ENCODE measurements at places on chromosomes 2 and 18.

DNA sequence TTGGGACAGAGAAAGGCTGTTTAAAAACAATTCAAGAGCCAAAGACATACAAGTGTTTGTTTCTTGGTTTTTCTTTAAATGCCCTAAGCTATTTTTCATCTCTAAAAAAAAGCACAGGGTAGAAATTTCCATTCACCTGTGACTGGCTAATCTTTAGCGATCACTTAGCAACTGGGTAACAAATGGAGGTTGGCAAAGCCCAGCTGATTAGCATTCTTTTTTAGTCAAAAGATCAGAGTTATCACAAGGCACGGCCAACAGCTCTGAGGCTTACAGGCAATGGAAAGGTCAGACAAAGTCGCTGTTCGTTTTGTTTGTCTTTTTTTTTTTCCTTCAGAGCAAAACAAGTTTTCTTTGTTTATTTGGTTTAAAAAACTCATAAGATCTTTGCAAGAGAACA is 29.0 kb upstream of the TTR start:
- DNase-seq = no peak

DNA sequence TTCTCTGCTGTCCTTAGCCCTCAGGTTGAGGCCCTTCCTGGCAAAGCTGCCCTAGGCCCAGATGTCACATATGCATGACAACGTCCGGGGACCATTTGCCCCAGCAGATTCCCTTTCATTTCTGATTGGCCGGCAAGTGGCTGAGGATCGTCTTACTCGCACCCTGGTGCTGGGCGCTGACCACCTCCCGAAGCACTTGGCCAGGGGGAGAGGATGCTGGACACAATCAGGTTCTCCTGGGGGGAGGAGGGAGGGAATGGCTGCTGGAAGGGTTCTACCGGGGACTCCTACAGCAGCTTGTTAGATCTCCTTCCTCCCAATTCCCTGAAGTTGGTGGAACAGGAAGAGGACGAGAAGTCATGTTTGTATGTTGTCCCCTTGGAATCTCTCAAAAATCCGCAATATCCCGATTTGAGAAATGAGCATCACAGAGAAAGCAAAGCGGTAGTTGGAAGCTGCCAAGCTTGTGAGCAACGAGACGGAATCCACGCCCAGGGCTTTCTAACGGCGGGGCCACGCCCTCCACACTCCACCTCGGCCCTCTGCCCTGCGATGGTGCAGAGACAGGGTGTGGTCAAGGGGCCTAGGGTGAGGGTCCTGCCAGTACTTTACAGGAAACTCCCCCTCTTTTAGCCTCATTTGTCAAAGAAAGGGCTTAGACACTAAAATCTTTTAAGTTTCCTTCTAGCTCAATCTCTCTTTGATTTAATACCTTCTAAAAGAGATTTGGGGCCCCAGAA is 61.8 kb upstream of the YWHAQ start:
- peak; percentile 77 for DNase-seq

- peak; percentile 9 for DNase-seq
These were observed 237.5 kb upstream of the CHAC2 start for GRCh38 chr2:53530126-53530525.

- no peak for DNase-seq
These were observed 942.0 kb downstream of the DPP10 start for GRCh38 chr2:115384399-115384798.

DNA sequence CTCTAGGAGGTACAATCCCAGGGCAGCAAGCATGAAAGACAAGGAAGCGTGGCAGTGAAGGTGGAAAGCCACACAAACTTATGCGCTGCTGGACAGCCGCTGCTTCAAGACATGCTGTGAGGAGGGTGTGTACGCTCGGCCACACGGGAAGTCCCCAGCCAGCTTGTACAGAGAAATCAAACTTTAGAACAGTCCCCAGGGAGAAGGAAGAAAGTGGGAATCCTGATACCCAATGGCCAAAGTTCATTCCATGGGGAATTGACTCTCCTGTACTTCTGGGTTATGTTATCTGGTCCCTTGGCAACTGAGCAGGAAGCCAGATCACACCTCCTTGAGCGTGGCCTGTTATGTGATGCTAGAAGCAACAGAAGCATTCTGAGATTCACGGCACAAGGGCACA is 86.1 kb upstream of the BOD1L2 start:
- DNase-seq = no peak
